ENCODE measurements at places on chromosomes 4 and X.

DNA sequence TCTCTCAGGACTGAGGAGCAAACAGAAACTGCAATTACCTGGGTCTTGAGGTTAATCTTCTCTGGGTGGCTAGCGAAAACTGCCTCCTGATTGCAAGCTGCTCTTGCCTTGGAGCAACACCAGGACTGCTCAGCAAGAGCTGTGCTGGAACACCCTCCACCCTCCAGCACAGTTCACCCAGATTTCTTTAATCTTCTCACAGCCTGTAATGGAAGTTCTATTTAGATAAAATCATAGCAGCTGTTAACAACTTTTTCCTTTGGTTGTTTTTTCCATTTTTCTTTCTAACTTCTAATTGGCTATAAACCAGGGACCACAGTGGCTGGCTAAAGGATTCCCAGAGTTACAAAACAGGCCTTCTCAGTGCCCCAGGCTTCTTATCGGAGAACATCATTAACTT, 36.3 kb downstream of the OPHN1 start:
- no peak for DNase-seq

DNA sequence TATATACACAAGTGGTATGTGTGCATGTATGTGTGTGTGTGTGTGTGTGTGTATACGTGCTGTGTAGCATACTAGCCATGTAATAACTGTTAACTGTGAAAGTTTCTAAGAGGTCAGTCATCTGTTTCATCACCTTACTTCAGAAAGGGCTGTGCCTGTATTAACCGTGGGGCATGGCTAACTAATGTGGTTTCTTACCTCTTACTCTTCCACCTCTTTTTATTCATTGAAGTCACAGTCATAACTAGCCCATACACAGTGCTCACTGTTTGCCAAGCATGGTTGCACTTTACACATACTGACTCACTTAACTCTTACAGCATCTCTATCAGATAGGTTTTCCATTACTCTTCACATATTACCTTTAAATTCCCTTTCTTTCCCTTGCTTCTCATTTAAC, 23.7 kb upstream of the LRAT start:
- no peak for DNase-seq

DNA sequence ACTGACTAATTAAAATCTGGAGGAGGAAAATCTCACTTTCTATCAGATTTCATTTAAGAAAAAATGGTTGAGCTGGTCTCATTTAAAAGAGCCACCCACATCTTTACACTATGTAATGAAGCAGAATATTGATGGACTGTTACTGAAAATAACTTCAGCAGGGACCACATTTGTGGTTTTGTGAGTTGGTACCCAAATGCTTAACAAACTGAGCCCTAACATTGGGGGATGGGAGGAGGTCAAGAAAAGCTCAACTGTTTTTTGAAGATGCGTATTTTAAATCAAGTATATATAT, 30.1 kb downstream of the HOPX start:
- DNase-seq: no peak

- no peak for DNase-seq
These were observed 29.9 kb downstream of the DKK2 start for GRCh38 chr4:107006218-107006617.

- DNase-seq: no peak
These were observed 179.3 kb downstream of the IL15 start for GRCh38 chr4:141815646-141816045.

DNA sequence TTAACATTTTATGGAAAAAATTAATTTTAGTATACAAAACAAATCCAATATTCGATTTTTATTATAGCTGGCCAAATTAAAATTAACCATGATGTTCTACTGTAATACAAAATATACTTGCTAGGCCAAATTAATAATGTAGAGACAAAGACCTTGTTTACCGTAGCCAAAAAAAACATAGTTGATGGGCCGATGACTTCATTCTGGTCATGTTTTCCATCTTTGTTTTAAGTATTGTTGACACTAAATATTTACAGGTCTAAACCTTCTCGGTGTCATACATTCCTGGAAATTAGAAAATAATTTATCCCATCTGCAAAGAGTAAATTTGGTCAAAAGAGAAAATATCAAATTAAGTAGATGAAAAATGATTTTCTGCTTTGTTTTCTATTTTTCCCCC, 698.5 kb downstream of the GRID2 start:
- DNase-seq: no peak

- no peak for DNase-seq
These were observed 313.2 kb downstream of the RAPGEF2 start for GRCh38 chr4:159416073-159416472.

- no peak for DNase-seq
These were observed 14.7 kb downstream of the SORCS2 start for GRCh38 chr4:7206911-7207567.

- DNase-seq: no peak
These were observed 10.7 kb downstream of the KLHL8 start for GRCh38 chr4:87209696-87210095.

DNA sequence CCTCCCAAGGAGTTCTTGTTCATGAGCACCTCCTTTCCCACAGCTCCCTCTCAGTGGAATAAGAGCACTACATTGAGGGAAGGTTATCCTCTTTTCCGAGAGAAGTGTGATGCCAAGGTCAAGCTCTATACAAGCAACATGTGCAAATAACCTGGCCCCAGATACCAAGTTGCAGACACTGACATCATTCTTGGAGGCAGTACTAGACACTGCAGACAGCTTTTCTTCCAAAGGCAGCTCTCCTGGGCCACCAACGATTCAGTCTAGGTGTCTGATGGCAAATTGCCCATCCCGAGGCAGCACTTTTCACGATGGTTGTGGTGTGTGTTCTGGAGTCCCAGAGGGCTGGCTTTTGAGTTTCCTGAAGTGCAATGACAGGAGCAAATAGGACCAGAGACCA, 384.9 kb downstream of the TLL1 start:
- no peak for DNase-seq

- no peak for DNase-seq
These were observed 39.9 kb downstream of the SEPSECS start for GRCh38 chr4:25120146-25120940.

DNA sequence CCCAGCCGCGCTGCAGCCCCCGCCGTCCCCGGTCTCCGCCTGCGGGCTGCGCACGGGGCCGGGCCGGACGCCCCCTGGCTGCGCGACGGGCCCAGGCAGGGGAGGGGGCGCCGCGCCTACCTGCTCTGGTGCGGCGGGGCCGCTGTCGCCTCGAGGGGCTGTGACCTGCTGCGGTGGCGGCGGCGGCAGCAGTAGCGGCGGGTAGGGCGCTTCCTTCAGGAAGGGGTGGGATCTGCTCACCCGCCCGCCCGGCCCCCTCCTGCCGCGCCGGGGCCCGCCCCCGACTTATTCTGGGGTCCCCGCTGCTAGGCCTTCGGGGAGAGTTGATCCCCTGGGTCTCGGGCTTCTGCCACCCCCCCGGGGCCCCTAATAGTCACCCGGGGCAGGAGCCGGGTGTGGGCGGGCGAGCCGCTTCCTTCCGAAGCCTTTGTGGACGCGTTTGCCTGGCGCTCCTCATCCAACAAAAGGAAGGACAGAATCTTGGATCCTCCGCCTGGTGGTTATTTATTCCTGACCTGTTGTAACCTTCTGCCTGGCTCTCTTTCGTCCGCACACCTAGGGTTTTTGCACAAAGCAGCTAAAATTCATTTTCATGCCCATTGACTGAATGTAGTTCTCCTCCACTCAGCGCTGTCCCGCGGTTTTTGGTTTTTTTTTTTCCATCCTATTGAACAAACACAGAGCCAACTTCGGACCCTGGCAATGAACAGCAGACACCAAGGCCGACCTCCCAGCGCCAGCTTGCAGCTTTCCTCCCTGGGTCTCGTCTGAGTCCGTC, at the start of gene TMEM150C:
Gene TMEM150C (minus strand): TSS at position 203 of the 778 bp plus-strand sequence. CDS start 57,331 bp downstream, outside the sequence.
- DNase-seq: no peak

GRCh38 chr4:168593399-168593798, 96.5 kb downstream of the PALLD start:
- DNase-seq: no peak

DNA sequence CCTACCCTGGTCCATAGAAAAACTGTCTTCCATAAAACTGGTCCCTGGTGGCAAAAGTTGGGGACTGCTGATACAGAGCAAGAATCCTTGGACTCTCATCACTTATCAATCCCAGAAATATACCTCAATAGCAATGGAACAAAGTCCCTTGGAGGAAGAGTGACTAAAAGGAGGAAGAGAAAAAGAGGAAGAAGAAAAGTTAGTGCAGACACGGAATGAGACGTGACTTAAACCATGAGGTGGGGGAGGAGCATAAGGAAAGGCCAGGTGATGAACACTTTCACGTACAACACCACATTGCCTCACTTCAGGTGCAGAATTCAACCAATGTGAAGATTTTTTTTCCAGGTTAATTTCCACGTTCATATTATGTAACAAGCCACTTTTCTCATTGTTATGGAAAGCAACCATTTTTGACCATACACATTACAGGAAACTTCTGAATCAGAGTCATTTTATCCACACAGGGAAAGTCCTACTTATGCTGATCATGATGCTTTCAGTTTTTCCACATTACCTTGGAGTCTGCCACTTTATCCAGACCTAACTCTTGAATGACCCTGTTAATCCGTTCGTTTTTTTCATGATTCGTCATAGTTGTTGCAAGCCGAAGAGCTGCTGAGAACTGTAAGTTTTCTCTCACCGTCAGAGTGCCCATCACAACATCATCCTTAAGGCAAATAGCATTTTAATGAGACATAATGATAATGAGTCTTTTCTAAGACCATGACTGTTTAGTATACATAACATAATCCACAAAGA, 27.7 kb downstream of the ABCG2 start:
- DNase-seq: no peak

GRCh38 chrX:130728208-130728607, 174.8 kb downstream of the ENOX2 start:
- no peak for DNase-seq

DNA sequence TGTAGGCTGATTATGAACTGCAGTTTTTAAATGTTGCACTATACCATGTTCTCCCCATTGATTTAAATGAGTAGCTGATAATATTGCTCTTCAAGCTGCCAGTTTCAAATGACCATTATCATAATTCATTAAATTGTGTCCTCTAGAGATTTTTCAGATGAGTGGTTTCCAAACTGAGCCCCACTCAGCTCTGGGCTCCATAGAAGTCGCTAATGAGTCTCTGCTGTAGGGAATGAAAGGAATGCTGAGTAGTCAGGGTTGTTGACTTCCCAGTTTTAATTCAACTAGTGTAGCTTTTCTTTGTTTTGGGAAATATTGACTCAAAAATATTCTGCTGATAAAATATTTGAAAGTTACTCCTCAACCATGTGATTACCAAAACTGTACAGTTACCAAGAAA, 1081.1 kb downstream of the ARAP2 start:
- no peak for DNase-seq

Measured in activated CD4-positive, CD25-positive, alpha-beta regulatory T cell treated with anti-CD3 and anti-CD28 coated beads, Interleukin-2, amount 50 U/mL, for 16 hours (primary cell).